Myocyte (in vitro differentiated cells): ENCODE measurements at places on chromosomes 2 and 18. TPM values are rescaled to one million over a fixed set of nuclear protein-coding genes. Genes with fewer than 3 reads are reported as not detected.

The MEP1B gene
- 0.08 TPM in 1 of 2 replicates, not detected in the other for total RNA-seq

The DYNAP gene
- not detected in 2 replicates for total RNA-seq

The DSC3 gene
- total RNA-seq, result not detected in 2 replicates

The DDX1 gene
- 69.6 and 89.1 TPM in 2 replicates for total RNA-seq

The ALPG gene
- total RNA-seq, result not detected in 2 replicates

The ASTL gene
- total RNA-seq, result not detected in 2 replicates

The UGT1A10 gene
- total RNA-seq, result not detected in 2 replicates

The NEU4 gene
- 3.2 and 30.5 TPM in 2 replicates for total RNA-seq

The PDIA6 gene
- total RNA-seq, result 260 and 472 TPM in 2 replicates

The HOXD1 gene
- total RNA-seq, result not detected in 2 replicates

DNA sequence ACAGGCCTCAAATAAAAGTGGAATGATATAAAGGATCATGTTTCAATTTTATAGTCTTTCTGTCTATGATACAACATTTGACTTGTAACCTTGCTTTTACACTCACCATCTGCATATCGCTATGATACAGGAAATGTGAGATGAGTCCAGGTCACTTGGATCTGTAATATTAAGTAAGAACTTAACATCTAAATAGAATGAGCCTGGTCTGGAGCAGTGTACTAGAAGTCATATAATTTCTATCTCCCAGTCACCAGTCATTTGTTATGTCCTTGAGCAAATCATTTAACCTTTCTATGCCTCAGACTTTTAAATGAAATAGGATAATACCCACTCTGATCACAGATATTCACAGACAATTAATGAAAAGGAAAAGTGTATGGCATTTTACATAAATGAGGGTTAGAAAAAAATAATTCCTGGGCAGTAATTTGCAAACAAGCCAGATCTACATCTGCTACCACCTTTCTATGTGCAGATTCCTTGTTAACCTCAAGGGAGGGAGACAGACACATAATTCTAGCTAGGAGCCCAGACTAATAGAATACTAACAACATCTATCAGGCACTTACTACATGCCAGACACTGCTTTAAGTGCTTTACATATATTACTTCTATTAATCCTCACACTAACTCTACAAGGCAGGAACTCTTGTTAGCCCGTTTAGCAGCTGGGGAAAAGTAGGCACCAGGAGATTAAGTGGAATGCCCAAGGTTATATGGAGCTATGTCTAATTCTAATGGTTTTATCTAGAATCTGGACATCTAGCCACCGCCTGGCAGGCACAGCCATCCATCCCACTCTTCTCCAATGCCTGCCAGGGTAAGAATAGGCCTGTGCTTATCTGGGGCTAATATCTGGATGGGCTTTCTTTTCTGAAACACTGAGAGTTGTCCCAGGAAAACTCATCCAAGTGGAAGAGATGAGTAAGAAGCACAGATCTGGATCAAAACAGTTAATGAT, 313.6 kb upstream of the CDH20 start:
- DNase-seq, result no peak

DNA sequence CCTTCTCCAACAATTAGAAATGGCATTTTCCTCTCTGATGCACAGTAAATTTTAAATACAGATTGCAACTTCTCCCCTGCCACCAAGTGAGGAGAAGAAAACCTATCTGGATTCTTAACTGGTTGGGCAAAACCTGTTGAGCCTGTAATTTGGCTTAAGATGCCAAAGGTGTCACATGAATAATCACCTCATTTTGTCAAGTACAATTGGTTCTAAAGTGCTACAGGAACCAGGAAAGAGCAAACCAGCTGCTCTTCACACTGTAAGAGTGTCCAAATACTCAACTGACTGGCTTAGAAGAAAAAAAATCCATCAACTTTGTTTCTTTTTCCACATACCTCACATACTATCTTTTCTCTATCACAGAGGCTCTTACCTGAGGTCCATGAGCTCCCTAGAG, 35.4 kb downstream of the NPC1 start:
- DNase-seq, result no peak

- no peak for DNase-seq
Observed at GRCh38 chr18:433298-433697, 67.2 kb downstream of the COLEC12 start.

- DNase-seq, result no peak
Observed at GRCh38 chr2:70381235-70381634, 79.4 kb upstream of the FAM136A start.

DNA sequence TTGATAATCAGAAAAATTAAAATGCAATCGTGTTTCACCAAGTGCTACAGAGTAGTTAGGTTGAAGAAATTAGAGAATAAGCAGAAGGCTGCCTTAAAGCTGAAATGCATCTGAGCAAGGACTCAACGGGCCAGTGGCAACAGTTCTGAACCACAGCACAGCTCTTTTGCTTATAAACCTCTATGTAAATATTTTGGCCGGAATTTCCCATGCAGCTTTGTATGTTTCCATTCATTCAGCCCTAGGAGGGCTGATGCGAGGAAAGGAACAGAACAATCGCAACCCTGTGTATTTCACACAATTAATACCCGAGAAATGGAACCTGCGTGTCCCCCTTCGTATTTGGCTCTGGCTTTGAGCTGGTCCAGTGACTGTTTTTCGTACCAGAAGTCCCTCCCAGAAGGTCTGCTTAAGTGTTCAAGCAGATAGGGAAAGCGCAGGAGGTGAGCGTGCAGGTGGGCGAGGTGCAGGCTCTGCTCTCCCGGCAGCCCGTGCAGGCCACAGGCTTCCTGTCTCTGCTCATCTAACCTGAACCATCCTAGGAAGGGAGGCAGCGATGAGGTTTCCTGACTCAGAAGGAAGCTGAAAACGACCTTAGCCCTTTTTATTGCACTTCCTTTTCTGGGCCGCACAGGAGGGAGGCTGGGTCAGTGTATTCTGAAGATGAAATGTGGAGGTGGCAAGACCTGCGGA, 67.3 kb downstream of the ASB1 start:
- DNase-seq, result no peak

DNA sequence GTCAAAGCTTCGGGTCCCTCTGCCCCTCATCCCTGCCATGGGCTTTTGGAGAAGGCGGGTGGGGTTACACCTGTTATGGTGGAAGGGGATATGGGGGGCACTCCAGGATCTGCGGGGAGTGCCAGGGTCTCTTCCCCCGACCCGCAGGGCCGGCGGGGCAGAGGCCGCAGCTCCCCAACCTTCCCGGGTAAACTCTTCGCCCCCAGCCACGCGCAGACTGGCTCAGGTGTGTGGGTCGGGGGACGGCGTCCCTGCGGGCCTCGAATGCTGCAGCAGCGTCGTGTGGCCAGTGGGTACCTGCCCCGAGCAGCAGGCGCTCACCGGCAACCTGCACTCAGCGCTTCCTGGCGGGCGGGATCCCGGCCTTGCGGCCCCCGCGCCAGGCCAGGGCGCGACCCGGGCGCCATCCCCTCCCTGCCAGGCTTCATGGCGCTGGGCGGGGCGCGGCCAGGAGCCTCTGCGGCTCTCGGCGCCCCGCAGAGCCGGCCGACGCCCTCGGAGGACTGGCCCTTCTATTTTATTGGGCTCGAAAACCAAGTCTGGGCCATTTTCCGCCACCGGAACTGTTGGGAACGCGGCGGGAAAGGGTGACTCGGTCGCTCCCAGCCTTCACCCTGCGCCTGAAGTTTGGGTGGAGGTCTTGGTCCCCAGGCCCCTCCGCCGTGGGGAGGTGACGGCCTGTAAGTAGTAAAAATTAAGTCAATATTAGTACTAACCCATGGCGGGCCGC, 4.5 kb downstream of the GBX2 start:
- no peak for DNase-seq

GRCh38 chr2:187129306-187129705, 280.3 kb upstream of the ZSWIM2 start:
- DNase-seq, result no peak

- DNase-seq, result no peak
Observed at GRCh38 chr2:101362316-101362715, 25.0 kb downstream of the CREG2 start.

GRCh38 chr2:241153616-241154015, 3.3 kb downstream of the PPP1R7 start:
- DNase-seq, result no peak

GRCh38 chr2:95346738-95347671, 49.9 kb downstream of the KCNIP3 start:
- DNase-seq, result no peak

- DNase-seq, result no peak
Observed at GRCh38 chr18:7696780-7697179, 129.7 kb downstream of the PTPRM start.

DNA sequence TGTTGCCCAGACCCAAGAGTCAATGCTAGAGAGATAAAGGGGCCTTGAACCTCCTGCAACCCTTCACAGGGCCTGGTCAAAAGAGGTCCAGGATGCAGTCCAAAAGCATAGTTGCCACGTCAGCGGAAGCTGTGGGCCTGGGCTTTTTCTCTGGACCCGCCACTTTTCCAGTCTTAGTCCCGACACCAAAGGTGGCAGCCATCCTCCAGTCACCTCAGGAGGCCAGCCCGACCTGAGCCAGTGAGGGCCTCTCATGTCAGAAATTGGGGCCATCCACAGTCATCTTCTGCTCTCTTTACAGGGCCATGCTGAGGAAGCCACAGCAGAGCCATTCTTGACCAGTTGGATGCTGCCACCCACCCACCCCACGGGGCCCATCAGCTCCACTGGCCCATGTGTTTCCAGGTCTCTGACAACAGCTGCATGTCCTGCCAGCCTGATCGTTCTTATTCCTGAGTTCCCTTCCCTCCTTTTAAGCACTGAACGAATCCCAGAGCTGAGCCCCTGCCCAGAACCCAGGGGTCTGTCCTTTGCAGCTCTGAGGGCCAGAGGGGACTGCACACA, 34.1 kb upstream of the KLHL29 start:
- no peak for DNase-seq

GRCh38 chr2:23411752-23412431, 26.9 kb downstream of the KLHL29 start:
- peak; percentile 36 for DNase-seq

- no peak for DNase-seq
Observed at GRCh38 chr2:44242904-44243303, 32.4 kb upstream of the SLC3A1 start.

DNA sequence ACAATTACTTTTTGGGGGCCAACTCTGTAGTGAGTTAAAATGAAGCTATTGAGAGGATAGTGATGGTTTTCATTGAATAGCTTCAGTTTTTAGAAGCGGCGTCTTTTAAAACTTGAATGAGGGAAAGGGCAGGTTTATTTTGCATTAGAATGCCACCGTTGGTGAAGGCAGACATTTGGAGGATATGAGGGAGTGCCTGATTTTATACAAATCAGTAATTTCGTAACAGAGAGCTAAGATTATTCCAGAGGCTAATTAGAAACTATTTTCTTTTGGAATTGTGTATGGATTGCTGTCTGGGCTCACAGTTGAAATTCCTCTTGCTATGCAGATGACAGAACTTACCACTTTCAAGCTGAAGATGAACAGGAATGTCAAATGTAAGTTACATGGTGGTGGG, 67.6 kb downstream of the ITGB1BP1 start:
- no peak for DNase-seq

DNA sequence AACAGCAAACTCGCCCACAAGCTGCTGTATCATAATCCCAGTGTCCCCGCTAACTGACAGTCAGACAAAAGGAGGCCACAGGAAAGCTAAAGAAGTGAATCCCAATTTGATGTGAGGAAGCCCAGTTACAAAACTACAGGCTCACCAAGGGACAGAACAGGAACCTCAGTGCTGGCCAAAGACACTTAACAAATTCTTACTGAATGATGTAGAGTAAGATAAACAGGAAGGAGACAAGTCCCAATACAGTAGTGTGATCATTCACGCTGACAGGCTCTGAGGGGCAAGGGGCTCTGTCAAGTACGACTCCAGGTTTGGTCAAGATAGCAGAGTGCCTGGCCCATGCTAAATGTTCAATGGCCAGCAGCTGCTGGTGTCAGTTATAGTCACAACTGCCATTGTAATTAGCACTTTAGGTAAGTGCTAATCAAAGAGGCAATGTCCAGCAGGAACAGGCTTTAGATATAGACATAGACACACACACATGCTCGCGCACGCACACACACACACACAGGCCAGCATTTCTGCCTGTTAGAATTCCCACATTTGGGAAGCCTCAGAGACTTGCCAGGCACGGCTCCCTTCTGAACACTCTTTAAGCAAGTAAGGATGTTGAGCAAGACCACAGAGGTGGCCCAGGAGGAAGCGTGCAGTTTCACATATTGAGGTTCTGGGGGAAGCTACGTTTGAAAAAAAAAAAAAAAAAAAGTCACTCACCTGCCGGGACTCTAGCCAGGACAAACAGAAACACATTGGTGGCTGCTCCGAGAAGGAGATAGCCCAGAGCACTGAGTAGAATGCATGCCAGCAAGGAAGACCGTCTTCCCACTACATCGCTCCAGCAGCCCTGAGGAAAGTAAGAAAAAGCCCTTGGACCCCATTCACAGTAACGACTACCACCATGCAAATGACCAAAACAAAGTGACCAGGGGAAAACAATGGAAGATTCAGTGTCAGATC, 35.4 kb upstream of the TMEM182 start:
- peak; percentile 12 for DNase-seq

GRCh38 chr2:241201445-241202267, 13.2 kb downstream of the ANO7 start:
- DNase-seq, result no peak

GRCh38 chr2:20188851-20189250, 36.1 kb downstream of the SDC1 start:
- DNase-seq, result no peak

DNA sequence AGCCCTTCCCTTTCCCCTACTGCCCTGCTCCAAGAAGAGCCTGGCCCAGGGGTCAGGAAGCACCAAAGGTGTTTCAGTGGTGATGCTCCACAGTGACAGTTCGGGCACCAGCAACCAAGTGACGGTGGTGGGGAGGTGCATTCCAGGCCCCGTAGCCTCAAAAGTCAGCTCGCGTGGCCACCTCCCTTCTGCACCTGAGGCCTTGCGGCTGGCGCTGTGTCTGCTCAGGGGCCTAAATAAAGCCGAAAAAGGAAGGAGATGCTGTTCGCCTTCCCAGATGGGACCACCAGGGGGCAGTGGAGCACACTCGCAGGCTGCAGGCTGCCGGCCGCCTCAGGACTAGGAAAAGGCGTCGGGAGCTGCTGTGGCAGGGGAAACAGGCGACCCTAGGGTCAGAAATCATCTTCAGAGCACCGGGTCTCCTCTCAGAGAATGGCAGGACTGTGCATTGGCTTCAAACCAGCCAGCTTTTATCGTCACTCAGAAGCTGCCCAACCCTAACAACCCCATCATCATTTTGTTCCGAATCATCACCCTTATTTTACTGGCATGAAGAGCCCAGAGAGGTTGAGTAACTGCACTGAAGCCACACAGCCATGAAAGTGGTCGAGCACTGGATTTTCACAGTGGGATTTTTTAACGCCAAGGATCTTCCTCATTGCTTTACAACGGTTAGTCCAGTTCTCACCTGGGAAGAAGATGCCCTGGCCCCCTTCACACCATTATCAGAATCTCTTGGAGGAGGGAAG, 213.0 kb upstream of the CELF4 start:
- DNase-seq, result no peak

- DNase-seq, result peak; percentile 89
Observed at GRCh38 chr2:172427990-172428831, 825 bp downstream of the ITGA6 start.

DNA sequence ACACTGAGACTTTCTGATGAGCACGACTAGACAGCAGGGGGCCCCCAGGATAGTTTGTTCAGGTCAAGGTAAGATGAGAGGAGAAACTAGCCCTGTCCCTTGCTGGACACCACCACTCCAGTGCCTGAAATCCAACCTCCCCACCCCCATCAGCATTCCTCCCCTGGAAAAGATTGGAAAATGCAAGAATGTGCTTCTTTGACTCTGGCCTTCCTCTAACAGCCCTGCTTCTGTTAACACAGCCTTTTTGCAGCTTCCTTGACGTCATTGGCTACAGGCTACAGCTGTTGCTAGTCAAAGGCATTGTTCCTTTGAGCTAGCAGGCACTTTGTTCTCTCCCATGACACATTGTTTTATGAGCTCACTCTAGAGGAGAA, 20.1 kb upstream of the LTBP1 start:
- DNase-seq, result peak; percentile 80
